ENCODE measurements at places on chromosomes 3 and 15. TPM values are rescaled to one million over a fixed set of nuclear protein-coding genes. Genes with fewer than 3 reads are reported as not detected.

DNA sequence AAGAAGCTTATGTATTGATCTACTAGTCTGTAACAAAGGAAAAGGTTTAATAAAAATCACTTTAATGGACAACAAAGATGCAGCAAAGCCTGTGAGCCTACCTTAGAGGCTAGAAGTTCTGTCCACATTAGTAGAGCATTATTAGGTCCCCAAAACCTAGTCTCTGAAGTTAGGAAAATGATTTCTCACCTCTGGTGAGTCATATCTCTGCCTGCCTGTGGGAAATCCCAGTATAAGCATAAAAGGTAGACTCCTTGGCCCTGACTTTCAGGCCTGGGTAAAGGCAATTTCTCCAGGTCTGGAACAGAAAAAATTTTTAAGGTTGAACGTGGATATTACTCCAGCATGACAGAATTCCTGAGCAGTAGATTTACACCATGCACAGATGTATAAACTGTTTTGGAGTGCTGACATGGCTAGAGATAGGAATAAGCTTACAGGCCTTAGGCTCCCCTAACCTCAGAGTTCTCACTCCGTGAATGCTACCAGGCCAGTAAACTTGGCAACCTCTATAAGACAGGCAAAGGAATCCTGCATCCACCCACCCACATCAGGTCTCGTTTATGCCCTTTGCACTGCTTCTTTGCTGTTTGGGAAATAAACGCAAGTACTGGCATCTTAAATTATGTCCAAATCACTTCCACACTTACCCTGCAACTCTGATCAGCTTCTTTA is 104.1 kb downstream of the SERPINI1 start:
- DNase-seq: no peak

GRCh38 chr3:44529927-44530326 is 25.1 kb upstream of the ZKSCAN7 start:
- DNase-seq: peak; percentile 10

- DNase-seq: no peak
Observed at GRCh38 chr3:108242776-108243175, 20.6 kb upstream of the IFT57 start.

DNA sequence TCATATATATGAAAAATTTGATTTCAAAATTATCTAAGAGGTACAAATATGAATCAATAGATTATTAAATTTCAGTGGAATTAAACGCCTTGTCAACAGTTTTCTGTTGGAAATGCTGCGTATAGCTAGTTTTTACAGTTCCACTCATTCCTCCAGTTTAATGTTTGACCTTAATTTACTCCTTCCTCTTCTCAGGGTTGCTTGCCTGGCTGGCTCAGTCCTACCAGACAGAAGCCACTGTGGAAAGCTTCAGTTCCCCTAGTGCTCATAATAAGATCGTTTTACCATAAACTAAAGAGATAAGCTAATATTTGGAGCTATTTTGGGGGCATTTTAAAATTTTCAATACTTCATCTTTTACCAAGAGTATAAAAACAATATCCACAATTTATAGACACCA is 22.8 kb downstream of the EMC7 start:
- no peak for DNase-seq

DNA sequence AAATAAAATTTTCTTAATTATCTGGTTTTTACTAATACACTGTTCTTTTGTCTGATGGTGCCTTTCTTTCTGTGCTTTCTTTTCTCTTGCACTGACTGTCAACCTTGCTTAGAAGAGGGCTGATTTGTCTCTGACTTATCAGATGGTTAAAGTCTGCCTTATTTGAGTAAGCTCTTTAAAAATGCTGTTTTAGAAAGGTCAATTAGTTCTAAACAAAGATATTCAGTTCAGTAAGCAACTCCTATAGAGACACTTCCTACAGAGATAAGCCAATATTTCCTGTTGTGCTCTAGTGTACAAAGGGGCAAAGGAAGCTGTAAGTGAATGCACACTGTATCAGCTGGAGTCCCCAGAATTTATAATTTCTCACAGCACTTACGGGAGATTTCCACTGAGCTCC is 153.4 kb upstream of the TSPAN3 start:
- DNase-seq: no peak

DNA sequence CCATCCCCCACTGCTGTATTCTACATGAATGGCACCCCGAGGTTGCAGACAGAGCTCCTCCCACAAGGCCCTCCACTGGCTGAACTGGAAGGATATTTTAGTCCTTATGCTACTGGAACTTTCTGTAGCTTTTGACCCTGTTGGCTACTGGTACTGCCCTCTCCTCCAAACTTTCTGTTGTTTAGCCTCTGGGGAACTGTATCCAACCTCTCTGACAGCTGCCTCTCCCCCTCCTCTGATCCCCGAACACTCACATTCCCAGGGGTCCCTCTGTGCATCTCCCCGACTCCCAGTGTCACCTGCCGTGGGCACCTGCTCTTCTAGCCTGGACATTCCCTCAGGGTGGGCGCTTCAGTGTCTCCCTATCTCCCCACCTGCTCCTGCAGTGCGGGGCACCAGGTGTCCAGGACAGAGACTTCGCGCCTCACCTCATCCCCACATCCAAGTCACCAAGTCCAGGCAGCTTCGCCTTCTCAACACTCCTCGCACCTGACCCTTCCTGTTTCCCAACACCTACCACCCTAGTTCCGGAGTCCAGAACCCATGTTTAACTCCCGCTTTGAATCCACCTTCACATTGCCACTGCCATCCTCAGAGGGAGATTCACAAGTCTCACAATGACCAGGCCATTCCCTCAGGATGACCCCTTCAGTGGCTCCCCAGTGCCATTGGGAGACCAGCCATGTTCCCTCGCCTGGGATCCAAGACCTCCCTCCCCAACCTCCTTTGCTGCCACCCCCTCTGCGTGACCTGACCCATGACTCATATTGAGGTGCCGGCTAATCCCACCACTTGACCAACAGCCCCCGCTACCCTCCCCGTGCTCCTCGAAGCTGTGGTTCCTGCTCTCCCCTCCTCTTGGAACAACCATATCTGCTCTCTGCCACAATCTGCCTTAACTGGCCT is 34.2 kb downstream of the BDH1 start:
- DNase-seq: no peak

DNA sequence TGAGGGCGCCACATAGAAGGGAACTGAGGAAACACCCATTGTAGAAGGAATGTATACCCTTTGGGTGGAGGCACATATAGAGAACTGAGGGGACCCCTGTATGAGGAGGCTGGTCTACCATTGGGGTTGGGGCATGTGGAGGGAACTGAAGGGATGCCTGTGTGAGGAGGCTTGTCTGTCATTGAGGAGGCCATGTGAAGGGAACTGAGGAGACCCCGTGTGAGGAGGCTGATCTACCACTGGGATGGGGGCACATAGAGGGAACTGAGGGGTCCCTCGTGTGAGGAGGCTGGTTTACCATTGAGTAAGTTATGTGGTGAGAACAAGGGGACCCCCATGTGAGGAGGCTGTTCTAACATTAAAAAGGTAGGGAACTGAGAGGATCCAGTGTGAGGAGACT is 156.1 kb downstream of the FBLN2 start:
- DNase-seq: no peak

GRCh38 chr3:54830658-54831057 is 97.2 kb downstream of the LRTM1 start:
- peak; percentile 16 for DNase-seq

- DNase-seq: no peak
Observed at GRCh38 chr15:88794001-88794400, 9.2 kb upstream of the ACAN start.

Gene CCK
- total RNA-seq: 0.32 TPM

Gene TMEM212
- total RNA-seq: not detected

Gene PLAAT1
- not detected for total RNA-seq

- DNase-seq: no peak
Observed at GRCh38 chr3:4038351-4038750, 239.1 kb downstream of the LRRN1 start.

GRCh38 chr3:195001261-195001660 is 269.7 kb downstream of the XXYLT1 start:
- DNase-seq: no peak

Gene KBTBD8
- total RNA-seq: 1.4 TPM

- peak; percentile 91 for DNase-seq
Observed at GRCh38 chr3:179604321-179605078, at the start of the genes MRPL47 and NDUFB5. MRPL47 (minus strand) TSS chr3:179604638; CDS start chr3:179604624, 14 bp downstream. NDUFB5 (plus strand) TSS chr3:179604794; CDS start chr3:179604816, 22 bp downstream.

- no peak for DNase-seq
Observed at GRCh38 chr3:197746209-197746608, 3.5 kb upstream of the FYTTD1 start.

Gene ARGFX
- not detected for total RNA-seq

DNA sequence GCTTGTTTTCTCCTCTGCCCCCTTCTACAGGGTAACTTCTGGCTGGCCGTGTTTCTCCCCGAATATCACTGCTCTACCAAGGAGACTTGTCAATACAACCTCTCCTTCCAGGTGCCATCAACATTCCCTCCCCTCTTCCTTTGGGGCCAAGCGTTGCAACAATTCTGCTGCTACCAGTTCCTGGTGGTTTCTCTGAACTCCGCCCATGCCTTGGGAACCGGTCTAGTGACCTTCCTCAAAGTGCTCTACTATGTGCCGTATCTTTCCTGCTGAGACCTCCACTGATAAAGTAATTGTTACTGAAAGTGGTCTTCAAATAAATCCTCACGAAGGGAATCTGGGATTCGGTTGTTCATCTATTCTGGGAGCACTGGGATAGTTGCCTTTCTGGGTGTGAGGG is 26.2 kb downstream of the PCSK6 start:
- DNase-seq: no peak

Gene CMC1
- total RNA-seq: 29.0 TPM

GRCh38 chr15:28919201-28919635 is 33.4 kb downstream of the APBA2 start:
- no peak for DNase-seq

Gene ARRDC4
- total RNA-seq: 19.6 TPM

- DNase-seq: no peak
Observed at GRCh38 chr3:177375316-177375715, 178.0 kb upstream of the TBL1XR1 start.

GRCh38 chr15:95429345-95429744 is 901.2 kb upstream of the NR2F2 start:
- no peak for DNase-seq

DNA sequence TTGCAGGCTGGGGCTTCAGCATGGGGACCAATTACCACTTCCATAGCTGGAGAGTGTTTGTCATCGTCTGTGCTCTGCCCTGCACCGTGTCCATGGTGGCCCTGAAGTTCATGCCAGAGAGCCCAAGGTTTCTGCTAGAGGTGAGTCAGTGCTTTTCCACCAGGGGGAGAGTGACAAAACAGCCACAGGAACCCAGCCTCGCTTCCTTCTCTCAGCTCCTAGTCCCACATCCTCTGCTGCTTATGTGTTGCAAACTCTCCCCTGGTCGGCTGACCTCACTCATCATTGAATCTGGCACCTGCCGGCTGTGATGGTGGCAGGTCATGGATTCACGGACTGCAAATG is 158.3 kb downstream of the SV2B start:
- no peak for DNase-seq

- DNase-seq: no peak
Observed at GRCh38 chr3:27221264-27221932, 147.8 kb downstream of the NEK10 start.

Gene TLR9
- 0.15 TPM for total RNA-seq

DNA sequence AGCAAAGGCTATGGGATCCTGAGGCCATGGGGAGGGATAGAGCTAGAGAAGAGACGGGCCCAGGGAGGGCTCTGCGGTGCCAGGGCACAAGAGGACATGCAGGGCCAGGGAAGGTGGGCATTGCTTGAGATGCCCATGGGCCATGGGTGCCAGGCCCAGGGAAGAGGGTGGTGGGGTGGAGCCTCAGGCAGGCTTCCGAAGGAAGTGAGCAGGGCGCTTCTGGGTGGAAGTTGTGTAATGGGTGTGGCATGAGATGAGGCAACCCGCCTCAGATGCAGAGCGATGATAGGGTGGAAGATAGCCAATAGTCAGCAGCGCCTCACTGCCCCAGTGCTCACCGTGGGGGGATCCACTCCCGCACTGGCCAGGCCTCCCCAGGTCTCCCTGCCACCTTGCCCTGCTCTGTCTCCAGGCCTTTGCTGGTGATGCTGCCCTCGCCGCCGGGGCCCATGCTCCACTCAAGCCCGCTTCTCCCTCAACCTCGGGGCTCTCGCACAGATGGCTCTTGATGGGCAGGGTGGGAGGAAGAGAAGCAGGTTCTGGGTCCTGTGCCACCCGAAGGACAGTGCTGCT is 51.4 kb downstream of the DNAJB8 start:
- no peak for DNase-seq

GRCh38 chr3:99686955-99687612 is 48.7 kb downstream of the COL8A1 start:
- DNase-seq: peak; percentile 51

Gene EPHB1
- total RNA-seq: 0.86 TPM

Gene LRRC2
- total RNA-seq: not detected

- no peak for DNase-seq
Observed at GRCh38 chr3:139318431-139318816, 25.4 kb upstream of the MRPS22 start.
